ENCODE measurements at places on chromosomes 13 and 19. TPM values are rescaled to one million over a fixed set of nuclear protein-coding genes. Genes with fewer than 3 reads are reported as not detected.

The NOVA2 gene
- total RNA-seq, result 0.44 TPM

- DNase-seq, result no peak
Observed at GRCh38 chr19:30332445-30333234, 39.5 kb upstream of the ZNF536 start.

GRCh38 chr13:31476753-31477152, 262.6 kb upstream of the RXFP2 start:
- no peak for DNase-seq

DNA sequence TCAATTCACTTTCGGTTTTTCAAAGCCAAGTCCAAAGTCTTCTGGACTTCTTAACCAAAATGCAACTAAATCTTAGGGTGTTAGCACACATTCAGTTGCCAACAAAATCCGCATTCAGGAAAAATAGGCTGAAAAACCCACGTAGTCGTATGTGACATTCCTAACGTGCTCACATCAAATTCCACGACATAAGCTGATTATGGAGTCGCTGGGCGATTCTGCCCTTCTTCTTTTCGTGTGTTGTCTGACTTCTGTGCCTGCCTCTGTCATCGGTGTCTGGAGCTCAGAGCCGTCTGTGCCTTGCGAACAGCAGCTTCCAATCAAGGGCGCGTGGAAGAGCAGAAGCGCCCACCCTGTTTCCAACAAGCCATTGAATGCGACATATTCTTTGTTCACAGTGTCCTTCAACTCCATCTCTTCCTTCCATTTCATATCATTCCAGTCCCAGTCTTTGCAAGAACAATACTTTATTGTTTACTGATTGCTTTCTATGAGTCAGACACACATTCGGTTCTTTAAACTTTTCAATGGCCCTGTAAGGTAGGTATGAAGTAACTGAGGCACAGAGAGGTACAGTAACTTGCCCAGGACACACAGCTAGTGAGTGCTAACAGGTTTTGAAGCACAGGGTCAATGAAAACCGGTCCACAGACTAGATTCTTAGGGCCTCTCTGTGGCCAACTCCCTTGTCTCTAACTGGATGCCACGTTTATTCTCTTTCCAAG, 8.2 kb upstream of the ZNF507 start:
- no peak for DNase-seq

- DNase-seq, result no peak
Observed at GRCh38 chr13:112815871-112816270, 126.0 kb downstream of the ATP11A start.

DNA sequence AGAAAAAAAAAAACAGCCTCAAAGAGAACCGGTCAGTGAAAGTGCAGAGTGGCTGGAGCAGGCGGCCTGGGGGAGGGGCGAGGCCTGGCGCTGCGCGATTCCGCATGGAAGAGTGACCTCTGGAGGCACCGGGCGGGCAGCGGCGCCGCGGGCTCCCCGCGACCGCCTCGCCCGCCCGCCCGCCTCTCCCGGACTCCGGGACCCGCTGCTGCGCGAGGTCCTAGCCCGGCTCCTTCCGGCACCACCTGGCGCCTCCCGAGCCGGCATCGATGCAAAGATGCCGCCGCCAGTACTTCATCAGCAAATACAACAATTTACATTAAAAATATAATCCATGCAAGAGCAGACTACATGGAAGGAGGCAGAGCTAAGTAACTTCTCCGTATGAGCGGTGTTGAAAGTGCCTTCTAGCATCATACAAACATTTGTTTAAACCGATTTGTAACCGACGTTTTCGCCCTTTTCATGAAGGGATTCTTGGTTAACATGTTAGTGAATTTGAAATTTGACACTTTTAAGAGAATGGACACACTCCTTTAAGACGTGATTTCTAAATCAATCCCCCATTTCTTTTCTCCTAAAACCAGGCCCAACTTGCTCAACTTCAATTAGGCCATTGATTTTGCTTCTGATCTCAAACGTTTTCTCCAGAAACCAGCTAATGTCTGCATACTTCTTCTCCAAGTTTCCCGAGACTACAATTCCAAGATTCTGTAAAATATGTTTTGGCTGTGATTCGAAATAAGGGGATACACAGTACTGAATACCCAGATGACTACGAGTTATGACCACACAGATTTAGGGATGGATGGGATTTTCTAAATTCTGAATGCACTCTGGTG, 2.1 kb downstream of the EFNB2 start:
- DNase-seq, result no peak

DNA sequence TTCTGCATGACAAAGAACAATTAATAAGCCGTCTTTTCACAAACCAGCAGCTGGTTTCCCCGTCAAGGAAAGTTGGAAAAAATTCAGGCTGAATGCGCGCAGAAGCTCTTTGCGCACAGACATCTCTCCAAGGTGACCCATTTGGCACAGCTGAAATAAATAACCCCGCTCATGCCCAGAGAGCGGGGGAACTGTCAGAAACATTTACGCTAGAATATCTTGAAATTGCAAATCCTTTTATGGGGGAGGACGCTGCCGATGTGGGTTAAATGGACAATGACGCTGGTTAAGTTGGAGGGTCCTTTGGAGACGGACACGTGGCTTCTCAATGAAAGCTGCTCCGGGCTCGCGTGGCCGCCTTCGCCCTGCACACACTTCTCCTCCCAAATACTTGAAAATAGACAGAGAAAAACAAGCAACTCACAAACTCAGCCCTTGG, 30.6 kb downstream of the GSX1 start:
- no peak for DNase-seq

DNA sequence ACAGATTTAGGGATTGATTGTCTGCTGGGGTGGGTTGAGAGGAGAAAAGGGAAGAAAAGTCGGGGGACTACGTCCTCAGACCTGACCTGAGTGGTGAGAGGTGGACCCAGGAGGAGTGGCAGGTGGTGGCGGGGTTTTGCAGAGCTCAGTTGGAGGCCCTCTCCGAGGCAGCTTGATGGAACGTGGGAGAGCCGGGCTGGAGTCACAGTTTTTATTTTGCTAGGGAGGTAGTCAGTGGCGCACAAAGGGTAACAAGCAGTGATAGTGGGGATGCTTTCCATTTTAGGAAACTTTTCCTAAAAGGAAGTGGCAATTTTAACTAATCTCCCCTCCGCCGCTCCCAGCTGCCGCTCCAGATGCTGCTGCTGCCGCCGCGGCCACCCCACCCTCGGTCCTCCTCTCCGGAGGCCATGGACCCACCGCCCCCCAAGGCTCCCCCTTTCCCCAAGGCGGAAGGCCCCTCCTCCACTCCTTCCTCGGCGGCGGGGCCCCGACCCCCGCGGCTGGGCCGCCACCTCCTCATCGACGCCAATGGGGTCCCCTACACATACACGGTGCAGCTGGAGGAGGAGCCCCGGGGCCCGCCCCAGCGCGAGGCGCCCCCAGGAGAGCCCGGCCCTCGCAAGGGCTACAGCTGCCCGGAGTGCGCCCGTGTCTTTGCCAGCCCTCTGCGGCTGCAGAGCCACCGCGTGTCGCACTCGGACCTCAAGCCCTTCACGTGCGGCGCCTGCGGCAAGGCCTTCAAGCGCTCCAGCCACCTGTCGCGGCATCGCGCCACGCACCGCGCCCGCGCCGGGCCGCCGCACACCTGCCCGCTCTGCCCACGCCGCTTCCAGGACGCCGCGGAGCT, 1.1 kb upstream of the ZNF581 start:
- no peak for DNase-seq

GRCh38 chr19:30479231-30479630, 107.0 kb downstream of the ZNF536 start:
- no peak for DNase-seq

The AMH gene
- 3.5 TPM for total RNA-seq

DNA sequence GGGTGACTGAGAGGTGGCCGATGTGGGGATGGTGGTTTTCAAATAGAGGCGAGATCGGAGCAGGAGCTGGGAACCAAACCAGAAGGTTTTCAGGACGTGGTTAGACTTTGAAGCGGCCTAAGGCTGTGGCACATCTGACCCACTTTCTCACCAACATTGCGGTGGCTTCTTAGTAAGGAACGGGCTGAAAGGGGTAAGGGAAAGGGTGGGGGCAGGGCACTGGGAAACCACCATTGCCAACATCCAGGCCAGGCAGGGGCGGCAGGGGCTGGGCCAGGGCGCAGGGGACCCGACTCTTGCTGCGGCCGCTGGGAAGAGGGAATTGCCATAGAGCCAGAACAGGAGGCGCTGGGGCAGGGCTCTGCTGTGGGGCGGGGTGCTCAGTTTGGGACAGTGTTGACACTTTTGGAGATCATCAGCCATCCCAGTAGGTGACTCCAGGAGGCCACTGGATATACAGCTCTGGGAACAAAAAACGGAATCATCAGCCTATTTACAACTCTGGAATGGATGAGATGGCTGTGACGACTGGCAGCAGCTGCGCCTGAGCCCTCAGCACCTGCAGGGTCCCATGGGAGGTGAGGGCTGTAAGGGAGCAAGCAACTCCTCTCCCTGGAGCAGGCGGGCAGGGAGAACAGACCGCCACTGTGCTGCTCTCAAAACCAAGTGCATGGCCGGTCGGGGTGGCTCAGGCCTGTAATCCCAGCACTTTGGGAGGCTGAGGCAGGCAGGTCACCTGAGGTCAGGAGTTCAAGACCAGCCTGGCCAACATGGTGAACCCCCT, 52.2 kb downstream of the IRS2 start:
- no peak for DNase-seq

- DNase-seq, result no peak
Observed at GRCh38 chr13:34748073-34748472, 194.0 kb upstream of the NBEA start.

- DNase-seq, result no peak
Observed at GRCh38 chr13:41603917-41604316, 146.6 kb downstream of the RGCC start.

- DNase-seq, result no peak
Observed at GRCh38 chr19:19643158-19644053, at the start of gene GMIP. TSS of gene GMIP (minus strand) at chr19:19643657. CDS start at chr19:19643529, 128 bp downstream.

The MEIOSIN gene
- total RNA-seq, result not detected

DNA sequence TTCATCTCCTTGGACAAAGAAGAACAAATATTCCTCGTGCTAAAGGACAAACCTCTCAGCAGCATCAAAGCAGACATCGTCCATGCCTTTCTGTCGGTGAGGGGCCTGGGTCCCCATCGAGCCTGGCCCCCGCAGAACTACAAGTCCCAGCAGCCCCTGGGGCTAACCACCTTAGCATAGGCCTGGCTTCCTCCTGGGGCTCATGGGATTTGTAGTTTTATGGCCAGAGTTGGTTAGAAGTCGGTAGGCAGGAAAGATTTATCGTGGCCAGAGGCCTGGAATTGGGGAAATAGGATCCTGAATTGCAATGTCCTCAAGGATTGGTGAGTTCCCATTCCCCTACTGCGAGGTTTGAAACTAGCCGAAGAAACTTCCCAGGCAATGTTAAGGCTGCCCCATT, 19.6 kb downstream of the TMEM150B start:
- DNase-seq, result no peak
